CD14-positive monocyte (primary cell): ENCODE measurements at places on chromosomes 4 and X.

GRCh38 chrX:37824491-37825214, 22.7 kb downstream of the DYNLT3 start:
- DNase-seq: no peak

DNA sequence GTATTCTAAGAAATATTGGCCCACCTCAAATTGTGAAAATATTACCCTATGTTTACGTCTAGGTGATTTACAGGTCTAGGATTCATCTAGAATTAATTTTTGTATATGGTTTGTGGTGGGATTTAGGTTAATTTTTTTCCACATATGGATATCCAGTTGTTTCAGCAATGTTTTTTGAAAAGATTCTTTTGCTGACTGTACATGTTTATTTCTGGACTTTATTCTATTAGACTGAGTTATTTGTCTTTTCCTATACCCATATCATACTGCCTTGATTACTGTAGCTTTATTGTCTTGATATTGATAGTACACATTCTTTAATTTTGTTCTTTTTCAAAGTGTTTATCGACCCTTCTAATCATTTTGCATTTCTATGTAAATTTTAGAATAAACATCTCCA, 83.5 kb downstream of the PRKG2 start:
- DNase-seq: no peak

- no peak for DNase-seq
Observed at GRCh38 chrX:40298069-40298468, 200.3 kb upstream of the BCOR start.

GRCh38 chr4:164446516-164446915, 307.4 kb upstream of the SMIM31 start:
- DNase-seq: no peak

DNA sequence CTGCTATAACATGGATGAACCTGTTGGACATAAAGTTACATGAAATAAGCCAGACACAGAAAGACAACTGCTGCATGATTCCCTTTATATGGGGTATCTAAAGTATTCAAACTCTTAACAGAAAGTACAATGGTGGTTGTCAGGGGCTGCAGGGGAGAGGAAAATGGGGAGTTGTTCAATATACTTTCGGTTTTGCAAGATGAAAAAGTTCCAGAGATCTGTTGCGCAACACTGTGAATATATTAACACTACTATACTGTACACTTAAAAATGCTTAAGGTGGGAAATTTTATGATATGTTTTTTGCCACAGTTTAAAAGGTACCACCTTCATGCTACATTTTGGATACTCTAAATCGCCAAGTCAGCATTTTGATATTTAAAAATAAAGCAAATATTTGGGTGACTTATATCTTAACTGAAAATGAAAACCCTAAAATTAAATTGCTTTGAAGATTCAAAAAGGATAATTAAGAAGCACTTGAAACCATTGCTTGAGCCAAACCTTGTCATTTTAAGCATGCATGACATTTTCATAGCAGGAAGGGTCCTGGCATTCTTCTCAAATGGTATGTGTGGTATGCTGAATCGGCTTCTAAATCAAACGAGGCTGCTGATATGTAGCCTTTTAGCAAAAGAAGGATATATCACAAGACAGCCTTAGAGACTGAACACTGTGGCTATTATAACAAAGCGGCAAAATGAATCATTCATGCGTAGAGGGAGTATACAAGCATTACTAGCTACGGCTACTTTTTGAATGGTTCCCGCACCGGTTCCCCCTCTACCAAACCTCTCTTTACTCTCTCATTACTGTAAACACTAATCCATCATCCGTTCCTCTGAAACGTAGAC, 607.1 kb upstream of the DIPK2B start:
- DNase-seq: no peak

GRCh38 chr4:12137575-12137974, 708.9 kb upstream of the HS3ST1 start:
- DNase-seq: no peak

DNA sequence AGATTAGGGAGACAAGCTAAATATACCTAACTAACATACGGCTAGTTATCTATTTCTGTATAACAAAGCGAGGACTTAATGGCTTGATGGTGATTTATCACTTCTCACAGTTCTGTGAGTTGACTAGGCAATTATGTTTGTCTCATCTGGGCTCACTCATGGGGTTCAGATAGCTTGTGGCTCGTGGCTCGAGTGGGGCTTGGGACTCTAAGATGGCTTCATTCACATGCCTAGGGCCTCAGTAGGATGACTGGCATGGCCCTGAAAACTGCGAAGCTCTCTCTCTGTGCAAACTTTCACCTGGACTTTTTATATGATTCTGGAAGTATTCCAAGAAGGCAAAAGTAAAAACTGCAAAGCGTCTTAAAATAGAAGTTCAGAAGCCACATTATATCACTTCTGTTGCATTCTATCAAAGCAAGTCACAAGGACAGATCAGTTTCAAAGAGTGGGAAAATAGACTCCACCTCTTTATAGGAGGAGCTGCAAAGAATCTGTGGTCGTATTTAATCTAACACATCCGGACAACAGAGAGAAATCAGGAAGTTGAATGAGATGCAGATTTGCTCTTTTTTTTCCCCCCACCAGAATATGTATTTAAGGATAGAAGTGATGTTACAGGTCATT, 491.2 kb downstream of the INPP4B start:
- DNase-seq: no peak

- no peak for DNase-seq
Observed at GRCh38 chr4:126582737-126583136, 1050.0 kb upstream of the INTU start.

- peak; percentile 94 for DNase-seq
Observed at GRCh38 chr4:3041192-3042142, 32.9 kb downstream of the HTT-AS start.

DNA sequence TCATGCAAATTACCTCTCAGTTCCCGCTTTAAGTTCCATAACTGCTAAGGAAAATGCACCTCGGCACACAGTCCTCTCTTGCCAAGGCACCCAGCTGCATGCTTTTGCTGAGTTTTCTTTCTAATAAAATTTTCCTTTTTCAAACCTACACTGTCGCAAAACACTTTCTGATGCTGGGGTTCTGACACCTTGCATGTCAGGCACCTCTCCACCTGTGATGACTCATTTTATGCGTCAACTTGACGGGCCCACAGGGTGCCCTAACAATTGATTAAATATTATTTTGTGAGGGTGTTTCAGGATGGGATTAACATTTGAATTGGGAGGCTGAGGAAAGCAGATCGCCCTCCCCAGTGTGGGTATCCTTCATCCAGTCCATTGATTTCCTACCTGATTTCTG, 291.0 kb upstream of the STS start:
- DNase-seq: no peak

DNA sequence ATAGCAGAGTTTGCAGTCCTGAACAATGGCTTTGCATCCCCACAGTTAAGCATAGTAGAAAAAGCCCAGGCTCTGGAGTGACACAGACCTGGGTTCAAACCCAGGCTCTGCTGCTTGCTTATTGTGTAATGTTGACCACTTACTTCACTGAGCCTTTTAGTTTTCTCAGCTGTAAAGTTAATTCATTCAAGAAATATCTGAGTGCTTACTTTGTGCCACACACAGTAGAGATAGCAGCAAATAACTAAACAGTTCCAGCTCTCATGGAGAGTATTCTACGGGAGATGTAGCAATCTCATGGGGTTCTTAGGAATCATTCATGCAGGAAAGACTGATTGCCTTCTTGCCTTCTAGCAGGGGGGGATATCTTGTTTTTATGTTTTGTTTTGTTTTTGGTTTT, 63.2 kb downstream of the SLC9A6 start:
- no peak for DNase-seq

GRCh38 chrX:15335135-15336022, at the start of gene PIGA:
Gene PIGA, minus strand, starts transcription at chrX:15335523. Its CDS starts 3,593 bp downstream, at chrX:15331930.
- DNase-seq: peak; percentile 93

DNA sequence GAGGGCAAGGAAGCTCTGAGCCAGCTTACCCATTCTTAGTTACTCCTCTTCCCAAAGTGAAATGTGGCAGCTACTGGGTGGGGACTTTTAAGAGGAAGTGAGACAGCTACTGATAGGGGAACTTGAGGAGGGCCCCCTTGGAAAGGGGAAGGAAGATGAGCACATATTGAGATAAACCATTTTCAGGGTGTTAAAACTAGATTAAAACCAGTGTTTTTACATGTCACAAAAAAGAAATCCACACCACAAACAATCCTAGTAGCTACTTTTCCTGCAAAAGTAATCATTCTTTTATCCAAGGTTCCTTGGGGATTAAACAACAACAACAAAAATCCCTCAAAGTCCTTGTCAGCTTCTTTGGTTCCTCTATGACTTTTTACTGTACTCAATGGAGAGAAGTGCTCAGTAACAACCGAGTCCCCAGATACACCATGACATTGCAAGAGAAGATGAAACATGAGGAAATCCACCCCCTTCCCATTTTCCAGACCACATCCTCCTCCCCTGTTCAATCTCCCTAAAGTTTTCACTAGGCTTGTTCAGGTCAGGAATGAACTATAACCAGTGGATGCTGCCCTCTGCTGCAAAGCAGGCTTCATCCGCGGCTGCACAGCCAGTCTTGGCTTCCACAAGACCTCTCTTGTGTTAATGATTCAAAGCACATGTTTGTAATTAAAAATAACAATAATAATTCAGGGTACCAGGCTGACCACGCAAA, 113.5 kb upstream of the TMEM164 start:
- peak; percentile 79 for DNase-seq

DNA sequence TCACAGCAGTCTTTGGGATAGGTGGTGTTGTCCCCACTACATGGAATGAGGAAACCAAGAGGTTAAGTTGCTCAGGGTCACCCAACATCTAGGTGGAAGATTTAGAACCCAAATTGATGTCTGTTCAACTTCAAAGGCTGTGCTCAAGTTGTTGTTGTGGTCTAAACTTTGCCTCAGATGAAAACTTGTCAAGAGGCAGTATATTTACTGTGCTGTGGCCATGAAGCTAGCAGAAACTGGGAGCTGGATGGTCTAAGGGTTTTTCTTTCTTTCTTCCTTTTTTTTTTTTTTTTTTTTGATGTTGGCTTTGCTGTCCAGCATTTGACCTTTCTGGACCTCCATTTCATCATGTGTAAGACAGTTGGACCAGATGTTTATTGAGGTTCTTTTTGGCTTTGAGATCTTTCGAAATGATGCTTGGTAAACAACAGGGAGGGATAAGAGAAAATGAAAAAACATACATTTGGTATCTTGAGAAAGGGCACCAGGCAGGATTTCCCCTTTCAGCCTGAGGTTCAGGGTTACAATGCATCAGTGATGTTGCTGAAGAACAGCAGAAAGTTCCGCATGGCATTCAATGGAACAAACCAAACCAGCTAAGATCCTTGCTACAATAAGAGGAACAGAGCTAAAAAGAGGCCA, 166.2 kb upstream of the RPS6KA3 start:
- DNase-seq: peak; percentile 40

GRCh38 chr4:48225368-48226141, 44.1 kb downstream of the TEC start:
- DNase-seq: no peak

- DNase-seq: no peak
Observed at GRCh38 chr4:76969941-76970529, 20.5 kb downstream of the SEPTIN11 start.
